ENCODE measurements at places on chromosomes 12 and 14. TPM values are rescaled to one million over a fixed set of nuclear protein-coding genes. Genes with fewer than 3 reads are reported as not detected.
A peak's percentile ranks its signal among the peaks of the same experiment; 100 is the strongest.

- no peak for DNase-seq
These were observed 73.2 kb upstream of the SCN8A start for GRCh38 chr12:51517800-51518199.

- DNase-seq, result peak; percentile 87
These were observed 21.4 kb downstream of the ACVR1B start for GRCh38 chr12:51972849-51973273.

- no peak for DNase-seq
These were observed 269.0 kb upstream of the G2E3 start for GRCh38 chr14:30290001-30290400.

DNA sequence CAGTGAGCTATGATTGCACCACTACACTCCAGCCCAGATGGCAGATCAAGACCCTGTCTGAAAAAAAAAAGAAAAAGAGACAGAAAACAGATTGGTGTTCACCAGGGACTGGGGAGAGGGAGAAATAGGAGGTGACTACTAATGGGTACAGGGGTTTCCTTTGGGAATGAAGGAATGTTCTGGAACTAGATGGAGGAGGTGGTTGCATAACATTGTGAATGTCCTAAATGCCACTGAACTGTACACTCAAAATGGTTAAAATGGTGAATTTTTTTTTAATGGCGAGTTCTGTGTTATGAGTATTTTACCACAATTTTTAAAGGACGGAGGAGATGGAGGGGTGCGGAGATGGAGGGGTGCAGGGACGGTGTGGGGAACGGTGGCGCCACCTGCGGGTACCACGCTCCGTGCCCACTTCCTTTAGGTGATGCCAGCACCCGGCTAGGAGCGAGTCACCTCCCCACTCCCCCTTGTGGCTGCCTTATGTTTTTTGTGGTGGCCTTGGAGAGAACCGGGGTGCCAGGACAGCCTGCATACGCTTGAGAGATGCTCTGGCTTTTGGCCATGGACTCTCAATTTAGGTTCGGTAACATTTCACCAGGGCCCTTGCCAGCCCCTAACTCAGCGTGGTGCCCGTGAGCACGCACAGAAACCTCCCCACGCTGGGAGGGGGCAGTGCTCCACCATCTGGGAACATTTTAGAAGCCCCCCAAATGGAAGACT lies 16.1 kb downstream of the UBC start:
- DNase-seq, result no peak

DNA sequence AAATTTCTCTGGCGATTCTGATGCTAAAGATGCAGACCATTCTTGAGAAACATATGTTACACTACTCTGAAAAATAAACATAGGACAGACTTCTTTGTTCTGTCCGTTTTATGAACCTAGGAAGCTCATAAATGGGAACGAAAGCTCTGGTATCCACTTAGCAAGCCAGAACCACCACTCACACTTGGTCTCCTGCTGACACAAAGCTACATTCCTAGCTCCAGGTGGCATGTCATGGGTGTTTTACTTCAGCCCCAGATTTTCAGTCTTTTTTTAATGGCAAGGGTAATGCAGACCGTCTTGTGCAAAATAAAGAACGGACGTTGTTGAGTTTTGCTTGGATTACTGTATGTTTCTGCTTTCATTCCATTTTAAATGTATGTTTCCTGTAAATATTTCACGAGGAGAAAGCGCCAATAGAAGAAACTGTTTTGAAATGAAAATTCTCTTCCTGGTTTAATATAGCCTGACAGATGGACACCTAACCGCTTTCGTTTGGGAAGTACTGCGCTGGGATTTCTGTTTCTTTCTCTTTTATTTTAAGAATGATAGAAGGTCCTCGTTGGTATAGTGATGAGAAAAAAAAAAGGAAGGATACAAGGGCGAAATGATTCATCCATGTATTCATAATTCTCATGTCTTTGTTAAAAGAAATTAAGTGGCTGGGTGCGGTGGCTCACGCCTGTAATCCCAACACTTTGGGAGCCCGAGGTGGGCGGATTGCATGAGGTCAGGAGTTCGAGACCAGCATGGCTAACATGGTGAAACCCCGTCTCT lies 871 bp upstream of the COQ5 start:
- DNase-seq, result no peak

SLC41A2 gene
- 6.8 TPM for total RNA-seq
